Caco-2 (cell line): ENCODE measurements at places on chromosomes 2 and 18. TPM values are rescaled to one million over a fixed set of nuclear protein-coding genes. Genes with fewer than 3 reads are reported as not detected.

Gene PIK3C3
- 19.7 and 25.7 TPM in 2 replicates for total RNA-seq

Gene VWA3B
- total RNA-seq: not detected in 2 replicates

Gene BCL2
- total RNA-seq: 6.3 and 6.5 TPM in 2 replicates

Gene KLHL30
- total RNA-seq: 0.26 and 0.36 TPM in 2 replicates

Gene GPR45
- not detected in 2 replicates for total RNA-seq

Gene AFTPH
- 29.3 and 30.1 TPM in 2 replicates for total RNA-seq

Gene OXER1
- 10.9 and 11.0 TPM in 2 replicates for total RNA-seq

GRCh38 chr2:240688553-240688919 lies 3.1 kb upstream of the AQP12A start:
- no peak for DNase-seq

GRCh38 chr2:187644486-187644885 lies 90.3 kb upstream of the TFPI start:
- DNase-seq: no peak

- DNase-seq: no peak
These were observed 265.4 kb upstream of the HDAC4 start for GRCh38 chr2:239666053-239666854.

DNA sequence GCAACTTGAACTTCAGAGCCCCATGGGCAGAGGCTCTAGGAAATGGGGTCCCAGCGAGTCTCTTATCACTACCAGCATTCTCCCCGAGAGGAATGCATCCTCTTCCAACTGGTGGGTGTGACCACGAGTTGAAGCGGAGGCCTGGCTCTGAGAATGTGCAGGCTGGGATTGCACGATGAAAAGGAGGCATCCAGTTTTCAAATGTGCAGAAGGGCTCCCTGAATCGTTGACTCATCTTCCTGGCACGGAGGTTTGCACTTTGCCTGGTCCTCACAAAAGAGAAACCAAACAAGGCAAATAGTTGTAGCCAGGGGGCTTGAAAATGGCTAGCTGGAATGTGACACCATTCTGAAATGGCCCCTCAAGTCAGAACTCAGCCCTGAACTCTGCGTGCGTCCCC lies 216.7 kb downstream of the GLI2 start:
- DNase-seq: no peak

GRCh38 chr18:54415086-54415485 lies 57.4 kb downstream of the C18orf54 start:
- no peak for DNase-seq

- DNase-seq: no peak
These were observed 460 bp upstream of the LRRFIP1 start for GRCh38 chr2:237626813-237627440.

- DNase-seq: no peak
These were observed 114.0 kb downstream of the RAPGEF4 start for GRCh38 chr2:172849519-172850217.

DNA sequence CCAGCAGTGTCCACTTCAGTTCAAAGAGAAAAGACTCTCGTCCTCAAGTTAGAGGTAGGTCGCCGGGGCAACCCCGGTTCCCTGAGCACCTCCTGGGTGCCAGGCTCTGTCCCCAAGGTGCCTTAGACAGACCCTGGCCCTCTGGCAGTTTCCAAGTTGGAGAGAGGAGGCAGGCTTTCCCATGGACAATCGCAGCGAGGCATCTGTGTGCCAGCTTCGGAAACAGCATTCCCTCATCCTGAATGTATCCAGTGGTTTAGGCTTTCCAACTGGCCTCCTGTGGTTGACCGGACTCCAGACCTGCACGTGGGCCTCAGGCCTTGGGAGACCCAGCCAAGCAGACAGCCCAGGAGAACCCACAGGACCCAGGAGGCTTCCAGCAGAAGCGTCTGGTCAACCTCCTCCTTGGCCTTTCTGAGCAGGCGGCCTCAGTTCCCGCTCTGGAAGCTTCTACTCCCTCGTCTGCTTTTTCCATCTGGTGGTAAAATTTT lies 70.3 kb downstream of the KCNF1 start:
- no peak for DNase-seq

DNA sequence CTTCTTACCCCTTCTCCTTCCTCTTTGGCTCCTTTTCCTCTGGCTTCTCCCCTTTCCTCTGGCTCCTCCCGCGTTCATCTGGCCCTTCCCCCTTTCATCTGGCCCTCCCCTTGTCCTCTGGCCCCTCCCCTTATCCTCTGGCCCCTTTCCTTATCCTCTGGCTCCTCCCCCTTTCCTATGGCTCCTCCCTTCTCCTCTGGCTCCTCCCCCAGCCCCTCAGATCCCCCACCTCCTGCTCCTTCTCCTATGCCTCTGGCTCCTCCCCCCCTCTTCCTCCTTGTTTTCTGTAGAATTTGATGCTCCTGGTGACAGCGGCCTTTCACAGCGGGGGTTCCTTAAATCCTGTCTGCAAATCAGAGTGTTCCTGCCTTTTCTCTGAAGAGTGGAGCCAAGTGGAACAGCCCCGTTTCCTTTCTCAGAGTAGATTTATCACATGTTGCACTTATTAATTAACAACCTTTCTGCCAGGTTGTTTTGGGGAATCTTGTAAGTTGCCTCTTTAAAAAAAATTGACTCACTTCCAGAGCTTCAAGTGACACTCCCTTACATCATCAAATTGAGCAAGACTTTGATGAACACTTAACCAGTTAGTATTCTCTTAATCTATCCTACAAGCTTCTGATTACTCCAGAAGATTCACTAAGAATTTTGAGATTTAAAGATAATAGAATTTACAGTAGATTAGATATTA lies 27.9 kb downstream of the FABP1 start:
- DNase-seq: peak; percentile 35

DNA sequence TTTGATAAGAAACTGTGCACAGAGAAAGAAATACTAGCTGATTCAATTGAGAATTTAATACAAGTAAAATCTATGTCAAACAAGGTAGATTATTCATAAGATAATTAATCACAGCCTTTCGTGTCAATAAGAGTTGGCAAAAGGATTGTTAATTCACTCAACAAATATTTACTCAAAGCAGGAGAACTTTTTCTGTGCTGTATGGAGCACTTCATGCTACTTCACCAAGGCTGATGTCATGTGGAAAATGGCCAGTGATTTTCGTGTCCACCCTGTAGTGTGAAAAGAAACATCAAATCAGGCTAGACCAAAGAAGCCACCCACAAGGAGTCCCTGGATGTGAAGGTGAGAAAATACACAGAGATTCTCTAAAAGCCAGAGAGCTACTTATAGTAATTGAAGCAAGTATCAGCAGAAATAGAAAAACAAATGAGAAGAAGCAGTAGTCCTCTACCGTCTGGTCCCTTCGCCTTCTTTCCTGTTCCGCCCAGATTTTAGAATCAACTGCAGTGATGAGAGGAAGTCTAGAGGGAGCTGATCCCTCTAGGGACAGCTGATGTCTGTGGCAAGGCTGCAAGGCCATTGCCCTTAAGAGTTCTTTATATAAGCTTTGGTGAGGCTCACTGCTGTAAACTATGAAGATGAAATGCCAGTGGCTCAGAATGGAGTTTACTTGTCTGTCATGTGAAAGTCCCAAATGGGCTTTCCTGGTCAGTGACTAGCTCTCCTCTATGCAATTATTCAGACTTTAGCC lies 201.3 kb upstream of the APCDD1 start:
- DNase-seq: no peak

DNA sequence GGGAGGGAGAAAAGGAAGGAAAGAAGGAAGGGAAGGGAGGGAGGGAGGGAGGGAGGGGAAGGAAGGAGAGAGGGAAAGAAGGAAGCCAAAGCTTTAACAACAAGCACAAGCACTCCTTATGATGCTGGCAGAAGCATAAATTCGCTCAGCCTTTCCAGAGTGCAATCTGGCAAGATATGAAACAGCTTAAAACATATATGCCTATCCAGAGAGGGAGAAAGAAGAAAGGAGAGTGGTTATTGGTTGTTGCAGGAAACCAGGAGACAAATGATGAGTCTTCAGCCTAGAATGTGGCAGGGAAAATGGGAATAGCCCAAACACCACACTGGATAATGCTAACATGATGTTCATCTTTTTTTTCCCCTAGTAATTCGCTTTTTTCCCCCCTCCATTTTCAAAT lies 64.0 kb downstream of the STPG4 start:
- DNase-seq: no peak

GRCh38 chr2:133819906-133820305 lies 251.6 kb upstream of the NCKAP5 start:
- no peak for DNase-seq

DNA sequence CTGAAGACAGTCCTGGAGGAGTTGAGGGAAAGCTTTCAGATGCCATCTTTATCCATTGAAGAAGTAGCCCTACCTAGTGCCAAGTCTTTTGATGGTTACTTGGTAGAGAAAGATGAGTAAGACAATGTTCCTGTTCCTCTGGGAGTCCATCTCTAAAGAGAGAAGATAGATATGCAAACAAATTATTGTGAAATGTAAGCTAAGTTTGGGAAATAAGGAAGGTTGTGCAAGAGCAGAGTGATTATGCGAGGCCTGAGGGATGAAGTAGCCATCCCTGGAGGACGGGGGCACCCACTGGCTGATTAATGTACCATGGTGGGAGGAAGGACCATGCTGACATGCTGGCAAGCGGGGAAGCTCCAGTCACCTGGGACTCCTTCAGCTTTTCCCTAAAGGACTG lies 994 bp upstream of the DTNA start:
- no peak for DNase-seq

DNA sequence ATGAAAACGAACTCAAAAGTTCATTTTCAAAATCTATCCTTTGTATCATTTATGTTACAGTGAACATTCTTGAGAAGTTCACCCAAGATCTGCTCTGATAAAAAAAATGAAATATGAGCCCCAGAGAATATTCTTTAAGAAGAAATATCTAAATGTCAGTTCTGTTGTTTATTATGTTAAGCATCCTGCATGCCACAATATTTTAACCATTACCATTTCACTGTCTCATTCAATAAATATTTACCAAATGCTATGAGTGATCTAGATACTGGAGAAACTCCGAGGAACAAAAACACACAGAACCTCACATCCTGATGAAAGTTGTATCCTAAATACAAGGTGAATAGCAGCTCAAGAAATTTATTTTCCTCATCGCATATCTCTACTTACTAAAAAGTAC lies 170.2 kb downstream of the ZNF385B start:
- no peak for DNase-seq

DNA sequence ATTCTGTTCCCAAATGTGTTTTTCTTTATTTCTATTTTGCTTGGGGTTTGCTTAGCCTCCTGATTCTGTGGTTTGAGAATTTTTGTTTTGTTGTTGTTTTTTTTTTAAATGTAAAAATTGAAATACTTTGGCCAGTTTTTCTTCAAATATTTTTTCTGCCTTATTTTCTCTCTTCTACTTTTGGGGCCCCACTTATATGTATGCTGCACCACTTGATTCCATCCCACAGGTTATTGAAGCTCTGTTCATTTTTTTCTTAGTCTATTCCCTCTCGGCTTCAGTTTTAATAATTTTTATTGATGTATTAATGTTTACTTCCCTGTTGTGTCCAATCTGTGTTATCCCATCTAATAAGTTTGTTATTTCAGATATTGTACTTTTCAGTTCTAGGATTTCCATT lies 17.7 kb upstream of the VIT start:
- no peak for DNase-seq
